Aorta (tissue), 5 donors: ENCODE measurements at places on chromosomes 4 and X. TPM values are rescaled to one million over a fixed set of nuclear protein-coding genes. Genes with fewer than 3 reads are reported as not detected.

DNA sequence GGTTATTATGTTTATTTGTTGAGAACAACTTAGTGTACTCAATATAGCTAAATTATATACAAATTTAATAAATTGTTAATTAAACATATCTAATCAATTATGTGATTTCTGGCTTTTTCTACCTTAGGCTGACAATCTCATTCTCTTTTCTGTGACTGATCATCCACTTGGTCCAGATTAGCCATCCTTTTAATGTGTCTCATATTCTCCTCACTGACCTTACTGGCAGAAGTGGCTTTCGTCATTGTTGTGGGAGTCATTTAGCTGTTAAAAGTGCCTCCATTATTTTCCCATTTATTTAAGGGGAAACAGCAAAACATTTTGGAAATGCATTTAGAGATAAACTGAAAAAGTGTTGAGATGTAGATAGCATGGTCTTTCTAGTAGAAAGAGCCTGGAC is 172.2 kb downstream of the CCSER1 start:
- no peaks in the 10 kb centered on the region for H3K27me3 ChIP-seq
- H3K4me3 ChIP-seq: no peak overlapping the region
- no peaks in the 10 kb centered on the region for H3K36me3 ChIP-seq
- H3K27ac ChIP-seq: no peak overlapping the region

DNA sequence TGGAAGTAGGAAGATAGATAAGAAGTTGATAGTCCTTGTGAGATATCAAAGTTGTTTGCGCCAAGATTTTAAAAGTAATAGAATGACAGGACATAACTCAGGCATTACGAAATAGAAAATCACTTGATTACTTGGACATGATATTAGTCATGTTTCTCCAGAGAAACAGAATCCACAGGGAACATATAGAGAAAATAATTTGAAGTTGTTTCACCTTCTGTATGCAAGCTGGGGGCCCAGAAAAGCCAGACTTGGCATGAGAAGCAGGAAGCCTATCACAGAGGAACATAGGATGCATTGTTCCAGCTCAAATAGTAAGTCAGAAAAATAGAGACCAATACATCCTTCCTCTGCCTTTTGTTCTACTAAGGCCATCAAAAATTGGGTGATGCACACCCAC is 715.9 kb downstream of the TECRL start:
- H3K4me3 ChIP-seq: no peak overlapping the region
- H3K4me1 ChIP-seq: no peaks in the 10 kb centered on the region
- no peak for DNase-seq
- H3K36me3 ChIP-seq: no peaks in the 10 kb centered on the region

GRCh38 chrX:45479196-45479834 is 278.6 kb upstream of the DIPK2B start:
- H3K27ac ChIP-seq: no peak overlapping the region
- no peak for DNase-seq
- no peaks in the 10 kb centered on the region for H3K36me3 ChIP-seq
- H3K4me1 ChIP-seq: no peaks in the 10 kb centered on the region

GRCh38 chr4:85610450-85610849 is 135.5 kb downstream of the ARHGAP24 start:
- no peaks in the 10 kb centered on the region for H3K27me3 ChIP-seq
- H3K4me1 ChIP-seq: no peaks in the 10 kb centered on the region
- no peak overlapping the region for H3K27ac ChIP-seq
- H3K36me3 ChIP-seq: no peaks in the 10 kb centered on the region
- H3K4me3 ChIP-seq: no peak overlapping the region

- no peak overlapping the region for H3K4me3 ChIP-seq
- DNase-seq: no peak
- peaks cover 3% of the 10 kb centered on the region for H3K4me1 ChIP-seq
- H3K27me3 ChIP-seq: no peaks in the 10 kb centered on the region
Measured at GRCh38 chr4:145493166-145493565, 11.5 kb downstream of the SMAD1 start.

DNA sequence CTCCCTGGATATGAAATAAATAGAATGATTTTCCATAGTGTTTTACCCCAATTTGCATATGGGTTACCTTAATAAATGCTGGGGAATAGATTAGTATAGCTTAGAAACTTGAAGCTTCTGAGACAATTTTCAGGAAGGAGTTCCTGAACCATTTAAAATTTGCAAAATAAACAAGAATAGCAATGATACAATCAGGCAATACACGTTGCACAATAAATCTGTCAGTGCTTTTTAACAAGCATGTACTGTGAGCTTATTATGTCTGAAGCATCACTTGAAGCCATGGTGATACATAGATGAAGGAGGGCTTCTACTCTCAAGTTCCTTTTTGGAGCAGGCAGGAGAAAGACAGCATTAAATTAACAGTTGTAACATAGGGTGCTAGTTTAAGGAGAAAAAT is 84.2 kb upstream of the WDFY3 start:
- no peaks in the 10 kb centered on the region for H3K36me3 ChIP-seq
- H3K4me3 ChIP-seq: no peak overlapping the region
- no peaks in the 10 kb centered on the region for H3K27me3 ChIP-seq
- no peaks in the 10 kb centered on the region for H3K4me1 ChIP-seq
- H3K27ac ChIP-seq: no peak overlapping the region
- no peak for DNase-seq

DNA sequence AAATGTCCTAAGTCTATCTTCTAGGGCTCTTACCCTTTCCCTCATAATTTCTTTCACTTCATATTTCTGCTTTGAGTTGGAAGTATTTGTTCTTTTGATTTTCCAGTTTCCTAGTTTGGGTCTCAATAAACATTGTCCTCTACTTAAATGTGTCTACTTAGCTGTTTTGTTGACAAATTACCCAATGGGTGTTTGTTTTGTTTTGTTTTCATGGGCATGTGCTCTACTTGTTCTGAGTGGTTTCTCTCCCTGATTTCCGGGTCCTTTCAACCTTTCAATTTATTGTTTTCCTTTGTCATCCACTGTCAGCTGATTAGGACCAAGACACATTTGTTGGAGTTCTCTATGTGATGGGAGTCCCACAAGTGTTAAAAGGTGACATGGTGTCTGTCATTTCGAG is 1181.4 kb downstream of the RPA4 start:
- no peak overlapping the region for H3K27ac ChIP-seq
- no peak for DNase-seq
- no peaks in the 10 kb centered on the region for H3K4me1 ChIP-seq
- no peak overlapping the region for H3K4me3 ChIP-seq
- H3K27me3 ChIP-seq: no peaks in the 10 kb centered on the region

Gene OTC
- polyA plus RNA-seq: 29.6 TPM

Gene SH2D1A
- polyA plus RNA-seq: 2.8 TPM

Gene APLN
- polyA plus RNA-seq: 0.08 TPM

Gene ARFIP1
- 16.5 TPM for polyA plus RNA-seq

Gene DCAF4L1
- 0.25 TPM for polyA plus RNA-seq

Gene EFNB1
- 5.6 TPM for polyA plus RNA-seq

Gene COL4A6
- polyA plus RNA-seq: 0.87 TPM

Gene TRIM75
- polyA plus RNA-seq: not detected
